ENCODE measurements at places on chromosomes 11 and 22.
A peak's percentile ranks its signal among the peaks of the same experiment; 100 is the strongest.

GRCh38 chr11:108565653-108566052 is 27.9 kb downstream of the EXPH5 start:
- no peak overlapping the region for H3K27ac ChIP-seq
- no peaks in the 10 kb centered on the region for H3K27me3 ChIP-seq
- H3K36me3 ChIP-seq = no peaks in the 10 kb centered on the region
- H3K4me3 ChIP-seq = no peak overlapping the region

DNA sequence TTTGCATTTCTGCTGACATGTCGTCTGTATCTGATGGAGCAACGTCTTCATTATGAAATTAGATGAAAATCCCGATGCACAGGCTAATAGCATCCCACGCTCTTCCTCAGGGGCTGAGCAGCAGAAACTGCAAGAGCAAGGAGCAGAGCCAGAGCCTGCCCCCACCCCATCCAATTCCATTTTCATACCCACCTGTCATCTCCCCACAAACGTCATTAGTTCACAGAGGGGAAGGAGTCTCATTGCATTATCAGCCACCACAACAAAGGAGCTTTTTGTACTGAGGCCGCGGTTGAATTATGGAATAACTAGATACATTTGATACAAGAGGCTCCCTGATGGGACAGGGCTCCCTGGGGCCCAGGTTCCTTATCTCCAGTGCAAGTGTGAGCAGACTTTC is 515.0 kb downstream of the NTM start:
- no peaks in the 10 kb centered on the region for H3K27me3 ChIP-seq
- H3K36me3 ChIP-seq = no peaks in the 10 kb centered on the region
- no peak overlapping the region for H3K27ac ChIP-seq
- H3K4me1 ChIP-seq = no peaks in the 10 kb centered on the region

DNA sequence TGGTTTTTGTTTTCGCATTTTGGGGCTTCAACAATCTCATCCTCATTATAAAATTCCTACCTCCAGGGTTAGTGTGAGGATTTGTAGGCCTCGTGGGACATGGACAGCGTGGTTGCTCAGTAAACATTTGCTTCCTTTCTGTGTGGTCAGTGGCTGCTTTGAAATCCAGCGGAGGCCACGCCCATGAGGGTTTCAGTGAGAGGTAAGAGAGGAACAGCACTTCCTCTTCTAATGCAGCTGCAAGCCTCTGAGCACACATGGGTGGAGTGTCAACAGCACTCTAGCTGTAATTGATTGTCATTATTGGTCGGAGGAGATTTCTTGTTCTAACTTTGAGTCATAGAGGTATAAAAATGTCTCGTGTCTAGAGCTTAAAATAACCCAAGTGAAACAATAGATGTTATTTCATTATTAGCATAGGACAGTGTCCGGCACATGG is 6.0 kb upstream of the ARHGAP42 start:
- H3K27ac ChIP-seq = no peak overlapping the region
- H3K36me3 ChIP-seq = no peaks in the 10 kb centered on the region
- H3K4me1 ChIP-seq = no peaks in the 10 kb centered on the region
- no peak for ATAC-seq
- peaks cover 7% of the 10 kb centered on the region for H3K27me3 ChIP-seq
- no peak overlapping the region for H3K4me3 ChIP-seq

GRCh38 chr11:119828819-119829218 is 99.8 kb upstream of the NECTIN1 start:
- ATAC-seq = no peak
- H3K36me3 ChIP-seq = no peaks in the 10 kb centered on the region
- H3K4me3 ChIP-seq = no peak overlapping the region
- peaks cover 50% of the 10 kb centered on the region for H3K27me3 ChIP-seq

- H3K27ac ChIP-seq = no peak overlapping the region
- H3K4me1 ChIP-seq = no peaks in the 10 kb centered on the region
- no peaks in the 10 kb centered on the region for H3K36me3 ChIP-seq
- H3K4me3 ChIP-seq = peak overlapping the region; percentile 20
These were observed 22.9 kb upstream of the ARHGAP8 start for GRCh38 chr22:44729391-44730021.

All from activated T-helper 17 cell treated with anti-CD3 and anti-CD28 coated beads, Interleukin-2, amount 50 U/mL, for 72 hours (primary cell).